ENCODE measurements at places on chromosomes 5 and 9.

GRCh38 chr5:76867827-76868693 is 18.2 kb downstream of the S100Z start:
- peak; percentile 31 for DNase-seq

DNA sequence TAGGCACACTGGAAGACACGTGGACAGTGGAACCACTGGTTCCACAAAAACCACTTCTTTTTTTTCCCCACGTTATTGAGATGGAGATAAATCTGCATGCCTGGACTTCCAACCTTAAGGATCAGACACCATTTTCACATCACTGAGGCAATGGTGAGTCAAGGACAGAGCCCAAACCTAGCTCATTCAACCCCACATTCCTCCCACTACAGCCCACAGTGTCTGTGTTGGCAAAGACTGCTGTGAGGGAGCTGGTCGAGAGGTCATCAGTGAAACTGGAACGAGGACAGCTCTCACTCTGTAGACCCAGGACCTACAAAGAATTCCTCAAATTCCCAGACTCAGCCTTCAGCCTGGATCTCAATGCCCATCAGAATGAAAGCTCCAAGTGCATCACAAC is 74.8 kb downstream of the ABCA1 start:
- DNase-seq, result no peak

DNA sequence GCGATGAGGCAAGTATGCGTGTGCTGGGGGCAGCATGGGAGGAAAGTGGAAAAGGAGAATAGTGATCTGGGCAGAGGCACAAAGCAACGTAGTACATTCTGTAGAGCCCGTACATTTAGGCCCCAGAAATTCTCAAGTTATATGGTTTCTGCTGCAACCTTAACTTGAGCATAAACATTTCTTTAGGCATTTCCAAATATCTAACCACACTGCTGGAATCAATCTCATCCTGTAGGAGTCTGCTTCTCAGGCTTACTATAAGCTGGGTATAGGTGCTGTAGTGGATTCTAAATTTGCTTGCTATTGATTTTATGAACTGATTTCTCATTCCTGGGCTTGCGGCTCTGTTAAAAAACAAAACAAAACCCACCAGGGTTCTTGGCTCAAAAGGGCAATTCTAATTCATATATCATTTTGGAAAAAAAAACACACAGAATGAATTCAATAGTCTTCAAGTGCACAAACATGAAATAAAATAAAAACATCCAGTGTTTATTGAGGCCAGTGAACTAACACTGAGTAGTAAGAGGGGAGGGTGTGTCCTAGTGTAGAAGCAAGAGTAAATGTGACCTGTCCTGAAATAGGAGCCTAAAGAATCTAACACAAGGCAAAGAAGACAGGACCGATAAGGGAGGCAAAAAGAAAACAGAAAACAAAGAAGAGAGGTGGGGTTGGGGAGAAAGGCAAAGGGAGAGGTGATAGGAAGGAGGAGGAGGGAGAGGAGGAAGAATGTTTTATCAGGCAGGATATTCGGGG is 145.5 kb upstream of the LHFPL2 start:
- no peak for DNase-seq

- DNase-seq, result no peak
Measured at GRCh38 chr5:167725264-167725663, 566.2 kb upstream of the WWC1 start.

DNA sequence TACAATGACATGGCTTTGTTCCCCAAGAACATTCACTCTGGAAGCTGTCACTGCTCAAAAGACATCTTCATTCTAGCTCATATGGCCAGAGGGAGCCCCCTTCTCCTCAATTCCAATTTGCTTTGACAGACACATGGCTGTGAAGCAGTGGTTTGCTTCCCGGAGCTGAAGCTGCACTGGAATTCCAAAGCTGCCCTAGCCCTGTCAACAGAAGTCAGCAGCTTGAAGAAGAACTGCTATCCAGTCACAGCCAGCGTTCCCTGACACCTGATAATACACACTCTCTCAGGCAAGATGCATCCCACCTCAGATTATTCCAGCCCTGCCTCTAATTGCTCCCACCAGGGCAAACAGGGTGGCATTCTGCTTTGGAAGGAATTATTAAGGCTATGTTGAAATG is 93.7 kb downstream of the SEMA5A start:
- DNase-seq, result no peak

- DNase-seq, result no peak
Measured at GRCh38 chr5:75668445-75668844, 48.8 kb downstream of the POC5 start.

DNA sequence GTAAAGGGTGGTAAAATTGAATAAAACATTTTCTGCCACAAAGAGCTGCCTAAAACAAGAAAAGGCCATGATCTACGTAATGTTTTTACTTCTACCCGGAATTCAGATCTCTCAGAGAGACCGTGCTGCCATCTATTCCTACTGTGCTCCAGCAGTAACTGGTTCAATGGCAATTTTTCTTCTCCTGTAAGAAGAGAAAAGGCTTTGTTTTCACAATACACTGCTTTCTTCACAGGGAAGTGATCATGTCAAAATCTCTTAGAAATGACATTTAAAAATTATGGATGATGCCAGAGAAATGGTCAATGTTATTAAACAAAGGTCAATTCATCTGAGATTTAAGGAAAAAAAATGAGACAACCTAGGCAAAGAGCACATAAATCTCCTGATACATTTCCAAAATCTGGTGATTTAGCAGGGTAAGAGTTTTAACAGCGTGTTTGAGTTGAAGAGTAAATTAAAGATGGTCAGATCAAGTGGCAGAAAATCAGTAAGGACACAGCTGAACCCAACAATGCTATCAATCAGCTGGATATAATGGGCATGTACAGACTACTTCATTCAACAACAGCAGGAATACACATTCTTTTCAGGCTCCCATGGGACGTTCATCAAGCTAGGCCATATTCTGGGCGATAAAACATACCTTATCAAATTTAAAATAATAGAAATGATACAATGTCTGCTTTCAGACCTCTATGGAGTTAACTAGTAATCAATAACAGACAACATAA is 523.1 kb downstream of the CHSY3 start:
- DNase-seq, result no peak

DNA sequence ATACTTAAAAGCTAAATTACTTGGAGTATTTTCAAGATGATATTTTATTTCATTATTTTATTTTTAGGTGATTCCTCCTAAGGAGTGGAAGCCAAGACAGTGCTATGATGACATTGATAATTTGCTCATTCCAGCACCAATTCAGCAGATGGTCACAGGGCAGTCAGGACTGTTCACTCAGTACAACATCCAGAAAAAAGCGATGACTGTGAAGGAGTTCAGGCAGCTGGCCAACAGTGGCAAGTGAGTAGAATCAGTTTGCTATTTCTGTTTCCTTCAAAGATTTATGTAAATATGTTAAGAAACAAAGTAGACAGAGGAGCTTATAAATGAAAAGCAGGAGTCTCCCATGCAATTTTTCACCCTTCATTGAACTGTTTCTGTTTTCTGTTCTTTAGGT is 47.8 kb downstream of the KDM4C start:
- peak; percentile 91 for DNase-seq

DNA sequence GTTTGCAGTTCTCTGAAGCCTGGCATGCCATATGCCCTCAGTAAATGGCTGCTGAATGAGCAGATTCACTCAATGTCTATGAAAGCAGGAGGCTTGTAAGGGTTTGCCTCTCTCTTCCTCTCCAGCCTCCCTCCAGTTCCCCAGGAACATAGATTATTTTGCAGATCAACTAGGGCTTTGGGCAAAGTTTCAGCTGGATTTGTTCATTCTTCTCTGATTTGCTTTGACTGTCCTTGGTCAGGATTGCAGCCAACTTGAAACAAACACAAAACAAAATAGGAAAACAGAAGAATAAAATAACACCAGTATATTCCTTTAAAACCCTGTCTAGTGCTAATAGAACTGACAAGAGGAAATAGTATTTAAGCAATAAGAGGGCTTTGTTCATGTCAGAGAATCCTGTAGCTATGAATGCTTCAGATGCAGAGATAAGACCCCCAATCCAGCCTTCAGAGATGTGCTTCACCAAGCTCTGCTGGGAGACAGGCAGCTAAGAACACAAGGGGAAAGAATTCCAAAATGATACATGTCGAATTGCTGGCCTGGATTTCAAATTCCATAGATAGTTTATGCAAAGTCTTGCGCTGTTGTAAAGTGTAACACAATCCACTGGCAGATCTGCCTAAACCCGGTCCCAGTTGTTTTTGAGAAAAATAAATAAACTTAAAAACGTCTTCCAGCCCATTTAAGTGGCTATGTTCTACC is 174.3 kb downstream of the PAPPA start:
- DNase-seq, result no peak

- DNase-seq, result no peak
Measured at GRCh38 chr5:160369990-160370712, at the start of gene C1QTNF2. TSS of gene C1QTNF2 (minus strand) at chr5:160370626. CDS start at chr5:160355011, 15,615 bp downstream.

GRCh38 chr9:123346026-123346425 is 10.0 kb upstream of the CRB2 start:
- DNase-seq, result no peak

GRCh38 chr5:1013238-1013947 is 4.8 kb downstream of the NKD2 start:
- no peak for DNase-seq

DNA sequence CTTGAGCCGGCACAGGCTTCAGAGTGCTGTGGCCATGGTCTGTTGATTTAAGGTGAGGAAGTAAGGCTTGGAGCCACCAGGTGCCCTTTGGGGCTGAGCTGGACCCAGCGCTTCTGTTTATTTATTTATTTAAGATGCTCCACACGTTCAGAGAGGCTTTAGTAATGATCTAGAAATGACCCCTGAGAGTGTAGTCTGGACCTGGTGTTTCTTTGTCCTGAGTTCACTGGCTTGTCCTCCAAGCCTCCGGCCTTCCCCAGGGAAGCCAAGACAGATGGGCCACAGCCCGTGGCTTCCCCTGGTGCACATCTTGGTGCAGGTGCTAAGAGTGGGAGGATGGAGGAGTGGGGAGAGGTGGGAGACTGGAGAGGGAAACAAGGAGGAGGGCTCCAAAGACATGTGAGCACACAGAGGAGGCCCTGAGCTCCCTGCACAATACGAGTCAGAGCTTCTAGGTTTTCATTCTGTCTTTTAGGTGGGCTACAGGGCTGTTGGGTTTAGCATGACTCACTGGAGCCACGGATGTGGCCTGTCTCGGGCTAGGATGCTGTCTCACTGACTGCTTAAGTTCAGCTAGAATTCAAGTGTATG is 56.9 kb downstream of the AHRR start:
- DNase-seq, result no peak

GRCh38 chr9:111451570-111451969 is 32.6 kb downstream of the ECPAS start:
- DNase-seq, result no peak

- DNase-seq, result no peak
Measured at GRCh38 chr5:26003966-26004365, 1034.4 kb downstream of the CDH9 start.

DNA sequence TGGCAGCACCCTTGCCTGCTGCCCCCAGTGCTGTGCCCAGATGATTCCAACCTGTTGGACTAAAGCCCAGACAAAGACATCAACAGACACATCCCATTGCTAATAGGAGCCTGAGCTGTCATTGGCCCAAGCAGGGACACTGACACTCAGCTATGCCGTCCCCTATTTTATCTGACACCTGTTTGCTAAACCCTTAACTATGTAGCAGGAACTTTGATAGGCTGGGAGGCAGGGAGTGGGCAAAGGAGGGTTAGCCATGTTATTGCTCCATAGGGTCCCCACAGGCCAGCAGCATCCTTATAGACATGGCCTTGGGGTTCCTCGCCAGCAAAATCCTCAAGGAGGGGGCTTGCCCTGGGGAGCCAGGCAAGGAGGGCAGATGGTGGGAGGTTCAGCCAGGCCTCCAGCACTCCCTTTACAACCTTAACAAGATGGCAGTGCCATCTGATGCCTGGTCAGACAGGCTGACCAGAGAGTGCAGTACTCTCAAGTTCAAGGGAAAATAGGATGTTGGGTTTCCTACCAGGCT is 50.4 kb upstream of the CDKN2AIPNL start:
- no peak for DNase-seq

DNA sequence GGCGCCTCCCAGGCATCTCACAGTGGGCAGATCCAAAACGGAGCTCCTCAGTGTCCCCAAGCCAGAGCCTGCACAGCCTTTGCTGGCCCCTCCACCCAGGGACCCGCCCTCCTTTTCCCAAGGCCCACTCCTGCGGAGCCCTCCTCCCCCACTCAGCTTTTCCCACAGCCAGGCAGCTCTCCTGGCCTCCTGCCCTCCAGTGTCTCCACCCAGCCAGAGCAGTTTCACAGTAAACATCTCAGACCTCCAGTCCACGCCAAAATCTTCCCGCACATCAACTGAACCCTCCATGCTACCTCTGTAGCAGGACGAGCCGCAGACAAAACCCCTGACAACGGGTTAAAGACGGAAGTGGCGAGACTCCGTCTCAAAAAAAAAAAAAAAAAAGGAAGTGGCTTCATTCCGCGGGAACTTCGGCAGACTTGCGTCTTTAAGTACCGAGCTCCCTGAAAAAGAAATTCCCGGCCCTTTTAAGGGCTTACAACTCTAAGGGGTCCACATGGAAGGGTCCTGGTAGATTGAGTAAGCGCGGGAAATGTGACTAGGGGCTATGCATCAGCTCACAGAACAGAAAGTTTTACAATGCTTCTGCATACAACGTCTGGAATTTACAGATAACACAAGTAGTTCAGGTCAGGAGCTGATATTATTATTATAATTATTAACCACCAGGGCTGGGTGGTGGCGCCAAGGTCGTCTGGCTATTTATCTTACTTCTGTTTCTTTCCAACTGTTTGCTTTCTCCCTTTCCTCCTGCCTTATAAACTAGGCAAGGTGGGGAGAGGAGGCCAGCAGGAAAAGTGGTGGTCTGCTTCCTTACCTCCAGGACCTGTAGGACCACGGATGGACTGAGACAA is 11.4 kb upstream of the GRIN1 start:
- DNase-seq, result no peak

DNA sequence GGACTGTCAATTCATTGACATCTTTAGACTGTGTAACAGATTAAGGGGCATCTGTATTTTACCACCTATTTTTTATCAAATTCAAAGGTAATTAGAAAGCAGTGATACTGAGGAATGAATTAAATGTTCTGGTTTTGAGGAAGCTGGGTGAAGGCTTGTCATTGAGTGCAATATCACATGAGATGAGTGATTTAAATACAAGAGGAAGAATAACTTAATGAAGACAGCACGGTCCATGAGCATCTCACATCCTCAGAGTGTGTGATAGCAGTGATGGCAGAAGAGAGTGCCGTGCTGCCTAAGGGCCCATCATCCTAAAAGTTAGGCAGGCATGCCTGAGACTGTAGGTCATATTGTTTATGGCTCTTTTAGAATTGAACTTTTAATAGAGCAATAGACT is 263.3 kb downstream of the MAST4 start:
- no peak for DNase-seq

DNA sequence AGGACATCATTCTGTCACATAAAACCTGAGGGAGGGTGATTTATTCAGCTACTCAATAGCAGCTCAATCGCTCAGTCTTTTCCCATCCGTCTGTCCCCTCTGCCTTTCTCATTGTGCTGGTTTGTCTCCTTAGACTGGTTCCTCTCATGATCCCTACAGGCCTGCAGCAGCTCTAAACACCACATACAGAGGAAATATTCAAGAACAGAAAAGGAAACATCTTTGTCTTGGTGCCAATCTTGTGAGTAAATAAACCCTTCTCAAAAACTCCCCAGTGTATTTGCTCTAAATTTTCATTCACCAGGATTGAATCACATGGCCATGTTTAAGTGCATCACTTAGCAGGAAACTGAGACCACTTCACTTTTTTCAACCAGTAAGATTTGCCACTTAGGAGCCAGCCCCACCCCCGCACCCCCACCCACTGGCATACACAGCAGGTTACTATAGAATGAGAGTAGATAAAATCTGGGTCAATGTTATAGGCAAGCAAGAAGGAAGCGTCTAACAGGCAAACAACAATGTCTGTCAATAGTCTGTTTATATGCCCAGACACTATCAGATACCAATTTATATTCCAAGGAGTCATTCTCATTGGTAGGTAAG is 895.5 kb upstream of the DMAC1 start:
- DNase-seq, result no peak

GRCh38 chr5:122697191-122697590 is 77.7 kb upstream of the SNX2 start:
- no peak for DNase-seq

All from NCI-H446 treated with DMSO at 0.1 percent for 48 hours (cell line).